Suppressor macrophage treated with lipopolysaccharide for 4 hours (primary cell): ENCODE measurements at places on chromosomes 2 and 18.

DNA sequence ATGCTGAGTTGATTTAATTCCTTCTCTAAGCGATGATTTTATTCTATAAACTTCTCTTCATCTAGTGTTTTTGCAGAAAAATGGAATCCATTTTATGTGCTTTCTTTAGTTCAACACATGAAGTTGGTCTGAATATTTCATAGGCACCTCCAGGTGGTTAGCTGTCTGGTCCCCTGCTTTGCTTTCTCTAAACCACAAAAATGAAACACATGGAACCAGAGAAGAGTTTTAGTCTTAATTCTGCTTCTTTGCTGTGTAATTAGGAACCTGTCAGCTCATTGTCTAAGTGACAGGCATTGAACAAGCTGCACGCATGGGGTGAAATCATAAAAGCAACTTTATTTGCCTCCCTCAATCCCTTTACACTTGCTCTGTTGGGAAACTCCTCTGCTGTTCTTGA, 150.4 kb downstream of the PIK3C3 start:
- no peak for DNase-seq

GRCh38 chr2:227607941-227608340, 6.7 kb downstream of the SCYGR3 start:
- DNase-seq = peak; percentile 39

DNA sequence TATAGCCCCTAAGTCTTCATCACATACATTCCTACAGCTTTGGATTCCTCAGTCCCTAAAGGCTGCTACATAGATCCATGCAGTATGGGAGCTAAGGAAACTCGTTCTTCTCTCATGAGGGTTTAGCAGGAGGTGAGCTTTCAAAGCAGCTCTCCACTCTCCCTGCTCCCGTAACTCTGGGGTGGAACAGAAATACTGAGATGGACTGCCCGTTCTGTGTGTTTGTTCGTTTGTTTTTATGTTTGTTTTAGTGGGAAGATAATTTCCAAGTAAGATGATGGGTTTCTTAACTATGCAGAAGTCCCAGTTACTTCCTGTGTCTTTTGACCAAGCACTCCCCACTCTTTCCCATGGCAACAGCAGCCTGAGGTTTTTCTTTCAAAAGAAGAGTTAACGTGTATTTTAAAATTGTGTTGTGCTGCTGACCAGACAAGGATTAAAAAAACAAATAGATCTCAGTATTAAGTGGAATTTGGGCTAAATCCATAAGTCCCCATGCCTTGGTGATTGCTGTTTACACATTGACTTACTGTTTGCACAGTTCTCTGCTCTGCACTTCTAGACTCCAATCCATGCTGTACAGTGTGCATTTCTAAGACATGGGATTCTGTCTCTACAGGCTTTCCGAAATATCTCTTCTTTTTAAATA, 156.4 kb upstream of the SH3BP4 start:
- DNase-seq = no peak

DNA sequence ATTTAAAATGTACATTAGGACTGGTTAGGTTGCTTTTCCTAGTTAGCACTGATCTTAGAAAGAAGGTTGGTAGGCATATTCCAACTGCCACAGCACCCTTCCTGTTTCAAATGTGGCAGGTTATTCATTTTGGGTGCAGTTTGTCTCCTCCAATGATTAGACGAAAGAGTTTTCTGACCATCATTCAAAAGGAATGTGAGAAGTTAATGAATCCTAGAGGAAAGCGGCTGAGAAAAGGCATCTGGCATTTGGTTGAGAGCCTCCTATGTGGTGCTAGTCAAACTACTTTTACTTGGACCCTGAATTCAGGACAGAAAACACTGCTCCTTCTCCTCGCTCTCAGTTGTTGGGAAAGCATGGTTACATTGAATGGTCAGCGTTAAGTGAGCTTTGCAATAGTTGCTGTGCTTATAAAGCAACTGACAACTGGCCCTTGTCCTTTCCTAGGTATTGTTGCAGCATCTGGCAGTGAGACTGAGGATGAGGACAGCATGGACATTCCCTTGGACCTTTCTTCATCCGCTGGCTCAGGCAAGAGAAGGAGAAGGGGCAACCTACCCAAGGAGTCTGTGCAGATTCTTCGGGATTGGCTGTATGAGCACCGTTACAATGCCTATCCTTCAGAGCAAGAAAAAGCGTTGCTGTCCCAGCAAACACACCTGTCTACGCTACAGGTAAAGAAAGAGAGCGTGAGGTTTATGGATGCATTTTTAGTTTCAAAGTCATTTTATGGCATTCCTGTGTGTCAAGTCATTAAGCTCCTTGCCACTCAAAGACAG, 6.1 kb downstream of the TGIF1 start:
- DNase-seq = no peak

GRCh38 chr2:43100883-43101662, 125.3 kb downstream of the ZFP36L2 start:
- no peak for DNase-seq

DNA sequence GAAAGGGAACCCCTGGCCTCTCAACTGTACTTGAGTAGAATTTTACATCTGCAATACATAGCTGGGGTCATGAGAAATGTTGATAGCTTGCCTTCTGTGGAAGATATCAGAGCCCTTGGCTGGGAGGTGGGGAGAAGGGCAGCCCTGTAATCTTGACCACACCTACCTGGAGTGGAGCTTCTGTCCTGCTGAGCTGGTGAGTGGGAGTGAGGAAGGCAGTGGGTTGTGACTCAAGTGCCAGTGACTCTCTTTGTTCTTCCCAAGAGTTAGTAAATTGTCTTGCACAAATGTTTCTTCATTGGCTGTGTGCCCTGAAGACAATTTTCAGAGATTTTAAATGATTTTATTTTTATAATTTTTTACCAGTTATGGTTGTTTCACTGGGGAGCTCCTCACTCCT, 277.3 kb downstream of the MBD5 start:
- DNase-seq = peak; percentile 16

GRCh38 chr2:212314680-212315079, 223.9 kb downstream of the ERBB4 start:
- DNase-seq = no peak

DNA sequence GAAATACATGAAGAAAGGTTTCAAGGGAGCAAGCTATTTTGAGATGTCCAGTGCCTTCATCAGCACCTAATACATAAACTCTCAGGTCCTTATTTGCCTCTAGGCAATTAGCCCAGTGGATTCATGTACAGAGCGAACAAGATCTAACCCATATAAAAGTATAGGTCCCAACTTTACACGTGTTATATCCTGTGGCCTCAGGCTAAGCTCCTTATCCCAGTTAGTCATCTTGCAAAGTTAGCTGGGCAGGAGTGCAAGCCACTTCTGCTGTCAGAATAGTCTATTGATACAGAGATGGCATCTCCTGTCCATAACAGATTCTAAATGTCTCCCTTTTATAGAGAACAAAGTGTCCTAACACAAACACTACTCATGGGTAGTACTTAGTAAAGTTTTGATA, 203.9 kb upstream of the PIK3C3 start:
- no peak for DNase-seq
